ENCODE measurements at places on chromosomes 16 and 17.

- no peak for ATAC-seq
These were observed 163.5 kb downstream of the IRF8 start for GRCh38 chr16:86062271-86062965.

DNA sequence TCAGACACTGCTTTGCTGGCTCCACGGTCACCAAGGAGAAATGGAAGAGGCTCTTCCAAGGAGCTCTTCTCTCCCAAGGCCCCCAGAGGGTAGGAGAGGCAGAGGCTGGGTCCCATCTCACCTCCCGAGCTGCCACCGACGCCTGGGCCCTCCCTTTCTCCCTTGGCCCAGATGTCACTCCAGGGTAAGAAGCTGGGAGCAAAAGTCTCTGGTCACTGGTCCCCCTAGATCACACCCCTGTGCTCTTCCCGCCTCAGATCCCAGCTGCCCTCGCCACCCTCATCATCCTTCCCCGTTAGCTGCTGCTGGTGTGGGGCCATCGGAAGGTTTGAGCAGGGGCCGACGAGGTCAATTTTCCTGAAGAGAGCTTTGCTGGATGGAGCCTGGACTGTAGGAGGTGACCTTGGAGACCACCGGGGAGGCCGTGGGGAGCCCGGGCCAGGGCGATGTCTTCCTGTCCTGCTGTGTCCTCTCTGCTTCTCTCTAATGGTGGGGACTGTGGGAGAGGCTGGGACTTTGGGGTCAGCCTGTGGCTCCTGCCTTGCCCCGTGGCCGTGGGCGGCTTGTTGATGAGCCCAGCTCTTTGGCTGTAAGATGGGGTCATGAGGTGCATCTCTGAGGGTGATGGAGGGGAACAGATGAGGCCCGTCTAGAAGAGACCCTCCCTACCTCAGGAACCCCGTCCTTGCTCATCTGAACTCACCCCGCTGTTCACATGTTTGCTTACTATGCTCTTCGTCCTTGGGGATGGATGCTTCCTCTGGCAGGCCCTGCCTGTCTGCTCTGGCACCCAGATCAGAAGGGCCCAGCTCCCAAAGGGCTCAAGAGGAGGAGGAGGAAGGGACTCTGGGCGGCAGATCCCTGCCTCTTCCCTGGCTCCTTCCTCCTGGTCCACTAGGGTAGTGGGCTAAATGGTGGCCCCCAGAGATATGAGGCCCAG, 11.4 kb upstream of the RHBDF2 start:
- no peak for ATAC-seq

GRCh38 chr16:67199808-67200198, 872 bp downstream of the ELMO3 start:
- no peak for ATAC-seq

DNA sequence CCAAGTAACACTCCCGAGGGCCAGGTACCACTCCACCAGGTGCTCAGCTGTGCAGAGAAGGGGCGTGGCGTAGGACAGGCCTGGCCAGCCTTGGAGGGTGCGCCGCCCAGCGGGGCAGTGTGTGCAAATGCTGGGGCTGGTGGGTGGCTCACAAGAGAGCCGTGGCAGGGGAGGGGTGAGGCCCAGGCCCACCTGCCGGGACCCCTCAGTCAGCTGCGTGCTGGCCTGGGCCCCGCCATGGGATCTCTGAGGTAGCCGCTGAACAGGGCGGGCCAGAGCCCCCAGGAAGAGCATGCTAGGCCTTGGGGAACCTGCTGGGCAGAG, 8.8 kb downstream of the TPSG1 start:
- no peak for ATAC-seq

- no peak for ATAC-seq
These were observed 33.6 kb upstream of the BRD7 start for GRCh38 chr16:50402298-50402895.

GRCh38 chr16:68469796-68470460, 21.6 kb upstream of the SMPD3 start:
- no peak for ATAC-seq

DNA sequence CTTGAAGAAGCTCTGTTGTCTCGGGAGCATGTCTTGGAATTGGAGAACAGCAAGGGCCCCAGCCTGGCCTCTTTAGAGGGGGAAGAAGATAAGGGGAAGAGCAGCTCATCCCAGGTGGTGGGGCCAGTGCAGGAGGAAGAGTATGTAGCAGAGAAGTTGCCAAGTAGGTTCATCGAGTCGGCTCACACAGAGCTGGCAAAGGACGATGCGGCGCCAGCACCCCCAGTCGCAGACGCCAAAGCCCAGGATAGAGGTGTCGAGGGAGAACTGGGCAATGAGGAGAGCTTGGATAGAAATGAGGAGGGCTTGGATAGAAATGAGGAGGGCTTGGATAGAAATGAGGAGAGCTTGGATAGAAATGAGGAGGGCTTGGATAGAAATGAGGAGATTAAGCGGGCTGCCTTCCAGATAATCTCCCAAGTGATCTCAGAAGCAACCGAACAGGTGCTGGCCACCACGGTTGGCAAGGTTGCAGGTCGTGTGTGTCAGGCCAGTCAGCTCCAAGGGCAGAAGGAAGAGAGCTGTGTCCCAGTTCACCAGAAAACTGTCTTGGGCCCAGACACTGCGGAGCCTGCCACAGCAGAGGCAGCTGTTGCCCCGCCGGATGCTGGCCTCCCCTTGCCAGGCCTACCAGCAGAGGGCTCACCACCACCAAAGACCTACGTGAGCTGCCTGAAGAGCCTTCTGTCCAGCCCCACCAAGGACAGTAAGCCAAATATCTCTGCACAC, 21.2 kb downstream of the AKAP1 start:
- ATAC-seq: peak; percentile 45

DNA sequence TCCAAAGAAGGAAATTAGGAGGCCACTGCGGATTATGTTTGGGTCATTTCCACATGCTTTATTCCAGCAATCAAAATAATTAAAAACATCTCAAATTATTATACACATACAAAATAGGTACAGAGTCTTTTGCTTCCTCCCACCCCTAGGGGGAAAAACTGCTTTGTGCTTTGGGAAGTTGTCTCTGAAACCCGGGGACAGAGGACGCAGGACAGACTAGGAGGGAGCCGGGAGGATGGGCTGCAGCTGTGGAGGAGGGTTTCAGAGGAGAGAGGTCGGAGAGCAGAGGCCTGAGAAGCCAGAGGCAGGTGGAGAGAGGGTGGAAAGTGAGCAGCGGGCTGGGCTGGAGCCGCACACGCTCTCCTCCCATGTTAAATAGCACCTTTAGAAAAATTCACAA, 17.4 kb downstream of the COL1A1 start:
- no peak for ATAC-seq

GRCh38 chr17:66492561-66493005, 190.2 kb downstream of the PRKCA start:
- ATAC-seq: peak; percentile 44

DNA sequence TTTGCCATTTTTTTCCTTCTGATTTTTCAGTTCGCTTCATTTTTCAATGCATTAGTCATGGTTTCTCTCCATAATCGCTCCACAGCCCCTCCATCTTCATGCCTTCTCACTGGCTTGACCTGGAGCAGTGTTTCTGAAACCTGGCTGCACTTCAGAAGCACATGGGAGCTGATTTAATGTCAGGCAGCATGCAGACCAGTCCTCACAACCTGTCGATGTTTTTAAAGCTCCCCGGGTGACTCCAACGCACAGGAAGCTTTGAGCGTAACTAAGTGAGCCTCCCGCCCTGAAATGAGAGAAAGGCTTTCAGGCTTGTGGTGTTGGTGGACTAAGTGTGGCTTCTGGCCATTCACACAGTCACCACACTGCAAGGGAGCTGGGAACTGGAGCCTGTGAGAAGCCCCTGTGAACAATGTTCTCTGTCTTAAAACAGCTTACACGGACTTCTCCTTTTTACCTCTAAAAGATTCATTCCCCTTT, 16.8 kb upstream of the DRG2 start:
- peak; percentile 66 for ATAC-seq

DNA sequence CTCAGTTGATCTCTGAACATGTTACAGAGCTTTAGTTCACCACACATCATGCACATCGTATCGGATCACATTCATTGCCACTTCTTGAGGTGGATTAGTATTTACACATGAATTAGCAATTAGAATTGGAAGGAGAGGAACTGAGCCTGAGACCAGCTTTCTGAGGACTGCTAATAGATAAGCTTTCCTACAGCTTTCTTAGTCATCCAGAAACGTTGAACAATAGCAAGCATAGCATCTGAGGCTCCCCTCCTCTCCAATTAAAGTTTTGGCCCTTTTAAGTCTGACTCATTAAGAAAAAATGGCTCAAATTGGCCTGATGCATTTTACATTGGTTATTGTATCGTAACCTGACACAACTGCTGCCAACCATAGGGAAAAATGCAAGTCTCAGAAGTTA, 1130.4 kb downstream of the CDH8 start:
- no peak for ATAC-seq

DNA sequence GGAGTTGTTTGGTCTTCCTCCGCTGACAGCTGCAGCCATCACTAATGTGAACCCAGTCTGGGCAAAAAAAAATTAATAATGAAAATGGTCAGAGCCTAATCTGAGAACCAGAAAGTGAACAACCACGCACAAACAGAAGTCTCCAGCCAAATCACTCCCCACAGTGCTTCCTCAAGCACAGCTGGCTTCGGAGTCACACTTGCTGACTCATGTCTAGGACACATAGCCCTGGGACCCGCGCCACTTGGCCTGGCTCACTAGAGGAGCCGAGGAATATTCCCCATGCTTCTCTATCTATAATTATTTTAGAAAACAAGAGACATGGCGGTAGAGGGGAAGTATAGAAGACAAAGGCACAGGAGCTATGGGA, 109.1 kb downstream of the ZFHX3 start:
- ATAC-seq: peak; percentile 69

GRCh38 chr17:43829738-43830137, 3.2 kb downstream of the MPP3 start:
- no peak for ATAC-seq

GRCh38 chr17:55495239-55495638, 16.0 kb downstream of the SMIM36 start:
- no peak for ATAC-seq
